Naive B cell (primary cell): ENCODE measurements at places on chromosomes 7 and 10. TPM values are rescaled to one million over a fixed set of nuclear protein-coding genes. Genes with fewer than 3 reads are reported as not detected.

TMEM178B gene
- not detected for polyA plus RNA-seq

IDI2 gene
- not detected for polyA plus RNA-seq

PDCD4 gene
- 197 TPM for polyA plus RNA-seq

ZNF853 gene
- polyA plus RNA-seq, result 3.6 TPM

ZFAND2A gene
- polyA plus RNA-seq, result 73.3 TPM

TRDMT1 gene
- 6.9 TPM for polyA plus RNA-seq

ABCB1 gene
- polyA plus RNA-seq, result 15.2 TPM

GPR37 gene
- not detected for polyA plus RNA-seq

WNT16 gene
- 2.7 TPM for polyA plus RNA-seq

GNAI1 gene
- polyA plus RNA-seq, result 1.1 TPM

ACBD7 gene
- not detected for polyA plus RNA-seq

ACTR3C gene
- polyA plus RNA-seq, result 6.2 TPM

CTAGE6 gene
- polyA plus RNA-seq, result not detected

PSPH gene
- 6.1 TPM for polyA plus RNA-seq
